ENCODE measurements at places on chromosomes 6 and 20.
A peak's percentile ranks its signal among the peaks of the same experiment; 100 is the strongest.

GRCh38 chr6:26288155-26288554 is 76.8 kb upstream of the BTN3A2 start:
- no peak for DNase-seq

DNA sequence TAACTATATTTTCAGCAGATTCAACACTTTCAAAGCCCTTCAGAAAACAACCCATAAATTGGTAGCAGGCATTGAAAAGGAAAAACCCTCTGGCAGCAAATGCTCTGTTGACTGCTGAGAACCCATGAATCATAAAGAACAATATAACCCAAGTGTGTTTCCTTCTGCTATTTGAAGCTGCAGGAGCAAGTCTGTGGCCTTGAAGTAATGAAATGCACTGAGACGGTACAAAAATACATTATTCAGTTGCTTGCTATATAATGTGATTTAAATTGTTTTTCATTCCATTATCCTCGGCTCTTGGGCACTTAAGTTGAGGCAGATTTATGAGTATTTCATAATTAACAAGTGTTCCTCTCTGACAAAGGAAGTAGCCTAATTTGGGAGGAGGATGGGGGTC is 40.6 kb upstream of the SAMD5 start:
- DNase-seq, result no peak

- no peak for DNase-seq
These were observed 100.4 kb upstream of the NAA20 start for GRCh38 chr20:19916531-19917485.

GRCh38 chr6:77620278-77620882 is 32.5 kb upstream of the MEI4 start:
- no peak for DNase-seq

- DNase-seq, result no peak
These were observed 202.6 kb downstream of the TMEM242 start for GRCh38 chr6:157120534-157121232.

- DNase-seq, result no peak
These were observed 41.4 kb upstream of the CLIC5 start for GRCh38 chr6:46056906-46057529.

GRCh38 chr20:48610996-48611395 is 216.8 kb downstream of the PREX1 start:
- DNase-seq, result no peak

- DNase-seq, result no peak
These were observed 686.9 kb upstream of the MAP3K7 start for GRCh38 chr6:91273729-91274128.

DNA sequence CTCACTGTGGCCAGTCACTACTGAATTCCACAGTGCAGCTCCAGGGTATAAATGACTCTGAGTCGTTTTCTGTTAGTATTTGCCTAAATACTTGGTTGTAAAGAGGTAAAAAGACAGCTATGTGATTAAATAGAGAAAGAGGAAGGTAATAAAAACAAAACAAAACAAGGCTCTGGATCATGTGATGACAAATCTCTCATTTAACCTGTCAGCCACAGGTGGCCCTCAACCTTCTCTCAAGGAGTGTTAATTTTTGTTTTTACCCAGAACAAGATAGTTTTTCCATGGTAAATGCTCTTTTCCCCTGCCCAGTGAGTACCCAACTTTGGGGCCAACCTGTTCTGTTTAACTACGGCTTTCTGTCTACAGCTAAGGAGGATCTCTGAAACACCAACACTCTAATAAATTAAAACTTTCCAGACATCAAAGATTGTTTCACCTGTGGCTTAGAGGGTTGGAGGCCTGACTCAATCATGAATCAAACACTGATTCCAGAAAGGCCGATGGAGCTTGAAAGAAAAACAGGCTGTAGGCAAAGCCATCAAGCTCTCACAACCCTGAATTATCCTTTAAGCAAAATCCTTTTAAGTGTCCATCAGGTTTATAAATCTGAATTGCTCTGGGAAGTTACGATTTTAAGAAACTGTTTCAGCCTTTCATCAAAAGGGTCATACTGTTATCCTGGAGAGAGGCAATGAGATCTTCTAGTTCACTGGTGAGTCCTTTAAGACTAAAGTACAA is 81.5 kb upstream of the BCLAF1 start:
- no peak for DNase-seq

DNA sequence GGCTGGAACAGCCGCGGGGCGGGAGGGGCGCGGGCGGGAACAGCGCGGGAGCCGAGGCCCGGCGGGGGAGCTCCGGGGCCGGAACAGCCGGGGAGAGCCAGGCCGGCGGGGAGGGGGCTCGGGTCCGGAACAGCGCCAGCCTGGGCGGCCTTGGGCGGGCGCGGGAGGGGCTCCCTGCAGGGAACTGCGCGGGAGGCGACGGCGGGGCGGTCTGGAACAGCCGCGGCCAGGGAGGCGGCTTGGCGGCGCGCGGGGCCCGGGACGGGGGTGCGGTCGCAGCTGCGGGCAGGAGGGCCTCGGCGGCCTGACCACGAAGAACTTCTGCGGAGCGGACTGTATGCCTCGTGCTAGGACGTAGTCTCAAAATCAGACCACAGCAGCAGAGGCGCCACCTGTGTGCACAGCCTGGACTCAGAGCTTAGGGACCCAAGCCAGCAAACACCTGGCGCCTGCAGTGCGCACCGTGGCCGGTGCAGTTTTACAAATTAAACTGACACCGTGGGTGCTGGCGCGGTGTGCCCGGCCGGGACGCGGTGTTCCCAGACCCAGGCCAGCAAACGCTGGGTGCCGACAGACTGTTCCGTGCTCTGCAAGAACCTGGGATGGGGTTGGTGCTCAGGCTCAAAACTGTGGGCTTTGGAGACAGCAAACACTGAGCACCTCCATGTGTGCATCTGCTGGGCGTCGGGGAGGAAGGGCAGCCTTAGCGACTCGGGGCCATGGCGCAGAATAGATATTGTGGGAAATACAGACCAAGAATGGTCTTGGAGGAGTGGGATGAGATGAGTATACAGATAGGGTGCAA is 572 bp downstream of the ZNF341 start:
- DNase-seq, result peak; percentile 60
